ENCODE measurements at places on chromosomes 4 and X.

GRCh38 chr4:8538076-8538702 lies 42.0 kb upstream of the GPR78 start:
- no peak for DNase-seq

DNA sequence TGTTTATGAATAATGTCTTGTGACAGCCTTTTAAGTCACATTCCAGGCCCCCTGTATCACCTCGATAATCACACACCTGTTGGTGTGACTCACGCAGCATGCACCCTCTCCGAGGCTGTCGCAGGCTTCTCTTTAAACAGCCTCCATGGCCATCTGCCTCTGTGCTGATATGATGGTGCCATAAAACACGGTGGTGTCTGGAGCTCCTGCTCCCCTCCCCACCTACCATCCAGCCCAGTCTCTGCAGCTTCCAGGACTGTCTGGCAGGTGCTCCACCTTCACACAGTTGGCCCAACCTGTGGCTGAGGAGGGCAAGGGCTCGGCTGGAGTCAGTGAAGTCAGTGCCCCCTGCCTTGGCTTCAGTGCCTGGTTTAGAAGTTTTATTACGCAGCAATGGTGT lies 173.8 kb upstream of the RPL34 start:
- DNase-seq, result no peak

DNA sequence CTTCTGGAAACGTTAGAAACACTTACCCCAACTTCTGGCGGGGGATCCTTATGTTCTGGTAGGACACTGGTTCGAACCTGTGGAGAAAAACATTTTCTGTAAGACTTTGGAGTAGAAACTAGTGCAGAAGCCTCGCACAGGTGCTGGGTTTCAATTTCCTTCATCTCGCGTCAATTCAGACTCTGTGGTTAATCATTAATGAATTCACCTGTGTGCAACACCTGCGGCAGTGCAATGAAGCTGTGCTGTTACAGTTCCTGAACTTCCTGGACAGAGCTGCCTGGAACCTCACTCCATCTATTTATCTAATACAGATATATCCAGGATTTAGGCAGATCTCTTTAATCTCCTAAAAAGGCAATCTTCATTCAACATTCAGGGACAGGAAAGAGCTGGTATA lies 531.4 kb downstream of the INPP4B start:
- no peak for DNase-seq

DNA sequence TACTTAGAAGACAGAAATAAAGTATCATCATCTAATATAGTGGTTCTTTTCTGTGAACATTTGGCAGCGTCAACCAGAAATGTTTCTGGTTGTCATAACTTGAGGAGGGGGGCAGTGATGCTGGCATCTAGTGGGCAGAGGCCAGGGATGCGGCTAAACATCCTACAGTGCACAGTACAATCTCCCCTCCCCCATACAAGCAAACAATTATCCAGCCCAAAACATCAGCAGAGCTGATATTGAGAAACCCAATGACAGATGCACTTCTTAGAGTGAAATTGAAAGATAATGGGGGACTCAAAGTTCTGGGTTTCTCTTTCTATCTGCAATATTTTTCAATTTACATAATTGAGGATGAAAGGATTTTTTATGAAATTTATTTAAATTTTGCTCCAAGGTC lies 1.9 kb upstream of the EIF1AX start:
- no peak for DNase-seq

GRCh38 chr4:26622913-26623312 lies 39.0 kb downstream of the TBC1D19 start:
- DNase-seq, result no peak

- no peak for DNase-seq
Measured at GRCh38 chr4:173932701-173933100, 350.8 kb downstream of the FBXO8 start.

DNA sequence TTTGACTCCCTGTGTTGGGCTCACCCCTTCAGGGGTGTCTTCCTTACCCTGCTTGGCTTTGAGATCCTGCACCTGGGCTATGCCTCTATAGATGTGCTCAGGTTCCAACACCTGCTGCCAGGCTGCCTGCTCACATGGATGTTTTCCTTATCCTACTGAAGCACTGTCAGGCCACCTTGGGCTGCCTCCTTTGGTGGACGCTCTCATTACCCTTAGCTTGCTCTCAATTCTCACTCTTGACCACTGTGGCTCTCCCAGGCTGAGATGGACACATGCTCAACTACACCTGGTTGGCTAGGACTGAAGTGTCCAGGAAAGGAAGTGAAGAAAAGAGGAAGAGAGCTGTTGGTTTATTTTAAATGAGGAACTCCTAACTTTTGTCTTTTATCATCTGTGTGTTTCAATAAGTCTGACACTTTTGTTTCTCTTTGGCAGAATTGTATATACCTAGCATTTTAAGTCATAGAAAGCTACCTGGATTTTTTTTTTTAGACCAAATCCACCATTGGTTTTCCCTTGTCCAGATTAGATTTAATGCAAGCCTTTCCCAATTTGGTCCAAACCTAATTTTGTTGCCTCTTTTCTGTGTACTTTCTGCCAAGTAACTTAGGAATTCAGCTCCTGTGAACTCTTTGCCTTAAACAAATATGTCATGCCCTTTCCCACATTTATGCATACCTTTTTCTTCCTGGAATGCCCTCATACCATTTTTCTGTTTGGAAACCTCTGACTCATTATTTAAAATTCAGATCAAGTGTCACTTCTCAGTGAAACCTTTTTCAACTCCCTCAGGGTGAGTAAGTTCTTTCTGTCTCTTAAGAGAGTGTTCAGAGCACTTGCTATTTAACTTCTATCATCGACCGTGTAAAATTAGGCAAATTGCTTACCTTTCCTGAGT lies 175.8 kb downstream of the GC start:
- DNase-seq, result no peak

DNA sequence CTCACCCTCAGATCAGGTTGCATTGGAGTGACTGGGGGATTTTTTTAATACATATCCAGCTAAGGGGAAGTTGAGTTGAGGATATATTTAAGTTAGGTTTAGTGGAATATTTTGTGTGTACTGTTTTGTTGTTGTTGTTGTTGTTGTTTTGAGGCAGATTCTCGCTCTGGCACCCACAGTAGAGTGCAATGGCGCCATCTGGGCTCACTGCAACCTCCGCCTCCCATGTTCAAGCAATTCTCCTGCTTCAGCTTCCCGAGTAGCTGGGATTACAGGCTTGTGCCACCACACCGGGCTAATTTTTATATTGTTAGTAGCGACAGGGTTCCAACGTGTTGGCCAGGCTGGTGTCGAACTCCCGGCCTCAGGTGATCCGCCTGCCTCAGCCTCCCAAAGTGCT lies 38.6 kb upstream of the ATP6AP2 start:
- DNase-seq, result no peak

- no peak for DNase-seq
Measured at GRCh38 chrX:71540801-71541200, 7.9 kb downstream of the OGT start.

- no peak for DNase-seq
Measured at GRCh38 chr4:88821522-88821921, 123.9 kb upstream of the NAP1L5 start.

GRCh38 chr4:88033309-88033708 lies 25.9 kb downstream of the PKD2 start:
- no peak for DNase-seq

GRCh38 chrX:119885554-119886428 lies 9.9 kb upstream of the AKAP14 start:
- no peak for DNase-seq

GRCh38 chr4:154464654-154465053 lies 26.9 kb downstream of the DCHS2 start:
- DNase-seq, result no peak

DNA sequence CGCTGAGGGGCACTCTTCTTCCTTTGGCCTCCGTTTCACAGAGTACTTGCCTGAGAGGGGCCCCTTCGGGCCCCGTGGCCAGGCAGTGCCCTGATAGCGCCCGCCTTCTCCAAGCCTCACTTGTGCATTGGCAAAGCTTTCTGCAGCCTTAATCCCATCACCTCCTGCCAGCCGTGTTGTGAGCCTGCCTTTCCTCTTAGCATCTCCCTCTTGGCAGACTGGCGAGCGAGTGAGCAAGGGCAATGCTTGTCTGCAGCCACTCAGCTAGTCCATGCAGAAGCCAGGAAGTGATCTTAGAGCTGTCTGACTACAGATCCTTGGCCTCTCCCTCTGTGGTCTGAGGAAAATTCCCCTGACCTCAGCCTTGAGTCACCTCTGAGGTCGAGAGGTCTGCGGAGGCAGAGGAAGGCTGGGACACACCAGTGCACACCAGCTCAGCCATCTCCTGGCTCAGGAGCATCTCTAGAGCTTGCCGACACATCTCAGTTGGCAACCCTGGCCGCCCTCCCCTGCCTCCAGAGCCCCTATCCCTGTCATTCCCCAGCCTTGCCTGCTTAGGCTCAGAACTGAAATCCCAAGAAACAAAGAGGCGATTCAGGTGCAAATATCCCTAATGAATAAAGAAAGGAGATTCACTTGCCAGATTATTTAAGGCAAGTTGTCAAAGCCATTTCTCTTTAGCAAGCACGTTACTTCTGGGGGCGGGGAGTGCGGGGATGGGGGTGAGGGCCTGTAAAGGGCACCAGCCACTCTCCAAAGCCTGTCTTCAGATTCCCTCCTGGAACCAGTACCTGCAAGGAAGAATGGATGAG lies 143.5 kb upstream of the MAMLD1 start:
- no peak for DNase-seq

DNA sequence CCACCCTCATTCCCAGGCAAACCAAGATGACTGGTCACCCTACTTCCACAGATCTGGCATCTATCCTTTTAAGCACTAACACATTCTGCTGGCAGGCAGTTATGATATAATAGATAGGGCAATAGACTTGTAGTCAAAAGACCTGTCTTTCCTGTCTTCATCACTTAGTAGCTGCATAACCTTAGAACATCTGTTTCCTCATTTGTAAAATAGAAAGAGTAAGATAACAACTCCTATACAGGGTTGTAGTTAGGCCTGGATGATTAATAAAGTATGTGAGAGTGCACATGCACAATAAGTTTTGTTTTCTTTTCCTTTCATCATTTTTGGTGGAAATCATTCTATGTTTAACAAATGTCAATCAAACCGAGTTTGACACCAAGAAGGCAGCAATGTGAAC lies 72.1 kb downstream of the GPR82 start:
- DNase-seq, result no peak

- no peak for DNase-seq
Measured at GRCh38 chrX:10636337-10636736, 16.0 kb upstream of the MID1 start.

GRCh38 chrX:410296-410695 lies 23.6 kb upstream of the PPP2R3B start:
- DNase-seq, result no peak

- DNase-seq, result no peak
Measured at GRCh38 chr4:5477613-5478012, 230.7 kb downstream of the EVC2 start.

DNA sequence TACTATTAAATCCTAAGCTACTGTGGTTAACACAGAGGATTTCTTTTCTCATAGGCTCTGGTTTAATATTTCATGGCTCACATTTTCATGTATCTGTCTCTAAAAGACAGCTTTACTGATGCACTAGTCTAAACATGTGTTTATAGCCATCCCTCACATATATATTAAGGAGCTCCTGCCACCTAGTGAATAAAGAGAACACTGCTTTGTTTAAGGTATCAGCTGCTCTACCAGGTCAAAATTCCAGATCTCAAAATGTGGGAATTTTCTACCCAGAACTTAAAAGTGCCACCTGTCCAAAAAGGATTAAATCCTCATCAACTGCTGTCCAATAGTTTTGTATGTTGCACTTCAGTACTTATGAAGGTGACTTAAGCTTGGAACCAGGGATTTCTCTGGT lies 188.5 kb upstream of the TEX13C start:
- DNase-seq, result no peak

DNA sequence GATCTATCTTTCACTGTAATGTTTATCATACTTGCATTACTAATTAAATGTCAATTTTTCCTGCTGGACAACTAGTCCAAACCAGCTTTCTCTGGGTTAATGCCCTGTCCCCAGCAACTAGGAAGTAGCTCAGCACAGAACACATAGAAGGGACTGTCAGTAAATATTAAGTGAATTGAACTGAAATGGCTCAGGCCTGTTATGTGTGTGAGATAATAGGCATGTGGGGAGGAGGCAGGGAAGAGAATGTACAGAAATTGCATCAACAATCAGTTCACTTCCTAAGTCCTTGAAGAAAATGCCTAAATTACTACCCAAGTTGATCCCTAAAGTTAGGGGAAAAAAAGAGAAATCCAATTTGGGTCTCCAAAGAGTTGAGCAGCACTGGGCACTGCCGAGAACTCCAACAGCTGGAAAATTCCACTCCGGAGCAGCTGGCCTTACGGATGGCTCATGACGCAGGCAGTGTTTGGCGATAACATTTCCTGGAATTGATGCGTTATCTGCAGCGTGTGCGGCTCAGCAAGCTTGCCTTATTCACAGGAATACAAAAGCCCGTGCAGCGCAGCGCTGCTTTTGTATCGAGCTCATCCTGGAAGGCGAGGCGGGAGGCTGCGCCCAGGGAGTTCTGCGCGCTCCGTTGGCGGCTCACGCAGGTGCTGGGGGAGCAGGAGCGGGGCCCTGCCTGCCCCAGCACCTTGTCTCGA lies 297.3 kb upstream of the LCORL start:
- DNase-seq, result no peak

DNA sequence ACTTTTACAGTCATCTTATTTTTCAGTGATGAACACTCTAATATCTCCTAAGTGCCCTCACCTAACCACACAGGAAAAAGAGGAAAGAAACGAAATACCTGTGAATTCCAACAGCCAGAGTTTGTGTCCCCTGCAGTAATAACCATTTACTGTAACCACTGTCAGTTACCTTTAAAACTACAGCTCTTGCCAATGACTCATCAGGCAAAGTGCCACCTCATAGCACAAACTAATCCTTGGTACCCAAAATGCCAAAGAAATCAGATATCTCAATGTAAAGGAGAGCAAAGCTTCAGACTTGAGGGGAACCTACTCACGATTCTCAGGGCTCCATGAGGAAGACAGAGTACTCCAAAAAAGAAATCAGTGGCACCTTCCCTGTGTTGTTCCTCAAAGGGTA lies 146.5 kb downstream of the NDST3 start:
- no peak for DNase-seq

GRCh38 chrX:140572724-140573123 lies 67.9 kb upstream of the SOX3 start:
- DNase-seq, result peak; percentile 3

GRCh38 chr4:104973708-104974107 lies 173.0 kb upstream of the TET2 start:
- peak; percentile 63 for DNase-seq

- no peak for DNase-seq
Measured at GRCh38 chr4:187711586-187711985, 284.0 kb upstream of the ZFP42 start.

DNA sequence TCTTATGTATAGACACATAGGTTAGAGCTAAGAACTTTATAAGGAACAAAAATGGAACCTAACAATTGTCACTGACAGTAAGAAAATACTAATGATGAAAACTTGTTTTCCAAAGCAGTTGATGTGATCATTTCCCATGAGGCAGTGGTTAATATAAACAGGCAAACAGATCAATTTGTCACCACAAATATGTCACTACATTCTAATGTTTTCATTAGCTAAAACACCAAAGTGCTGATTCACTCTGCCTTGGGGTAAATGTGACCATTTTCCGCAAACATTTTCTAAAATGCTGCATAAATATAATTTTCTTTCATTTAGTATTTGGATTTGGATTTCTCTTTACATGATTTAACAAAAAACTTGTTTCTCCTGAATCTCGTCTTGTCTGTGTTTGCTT lies 408.9 kb upstream of the CTSO start:
- DNase-seq, result no peak

GRCh38 chr4:151015459-151016347 lies 619 bp upstream of the LRBA start:
- no peak for DNase-seq

All from GM12878 (cell line).